ENCODE measurements at places on chromosomes 2 and 18. TPM values are rescaled to one million over a fixed set of nuclear protein-coding genes. Genes with fewer than 3 reads are reported as not detected.

The GALR1 gene
- total RNA-seq = not detected

DNA sequence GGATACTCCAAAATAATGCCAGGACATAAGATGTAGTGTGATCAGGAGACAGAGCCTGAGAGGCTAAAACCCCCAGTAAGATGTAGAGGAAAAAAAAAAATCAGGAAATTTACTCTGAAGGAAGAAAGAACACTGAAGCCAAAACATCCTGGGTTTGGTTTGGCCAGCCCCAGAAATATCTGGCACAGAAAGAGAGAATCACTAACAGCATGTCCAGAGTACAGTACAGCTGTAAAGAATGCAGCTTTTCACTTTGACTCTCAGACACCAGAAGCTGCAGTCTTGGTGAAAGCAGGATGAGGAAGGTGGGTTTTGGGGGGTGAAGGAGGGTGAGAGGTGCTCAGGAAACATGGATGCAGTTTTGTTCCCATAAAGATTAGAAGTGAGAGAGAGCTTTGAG lies 1577.7 kb upstream of the ACVR2A start:
- DNase-seq = no peak

The UGT1A1 gene
- not detected for total RNA-seq

DNA sequence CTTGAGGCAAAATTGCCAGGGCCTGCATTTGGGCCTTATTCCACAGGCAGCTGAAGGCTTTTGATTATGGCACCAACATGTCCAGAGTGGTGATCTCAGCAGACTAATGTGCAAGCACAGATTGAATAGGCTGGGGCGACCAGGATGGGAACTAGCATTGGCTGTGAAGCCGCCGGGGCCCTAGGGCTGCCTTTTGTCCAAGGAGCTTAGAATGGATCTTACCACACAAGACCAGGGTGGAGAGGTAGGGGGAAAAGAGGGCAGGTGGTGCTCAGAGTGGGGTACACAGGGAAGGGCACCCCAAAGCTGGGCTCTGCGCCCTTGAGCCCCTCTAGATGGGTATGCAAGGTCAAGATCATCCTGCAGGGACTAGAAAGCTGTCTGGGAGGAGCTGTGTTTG lies 23.1 kb downstream of the PSD4 start:
- DNase-seq = no peak

DNA sequence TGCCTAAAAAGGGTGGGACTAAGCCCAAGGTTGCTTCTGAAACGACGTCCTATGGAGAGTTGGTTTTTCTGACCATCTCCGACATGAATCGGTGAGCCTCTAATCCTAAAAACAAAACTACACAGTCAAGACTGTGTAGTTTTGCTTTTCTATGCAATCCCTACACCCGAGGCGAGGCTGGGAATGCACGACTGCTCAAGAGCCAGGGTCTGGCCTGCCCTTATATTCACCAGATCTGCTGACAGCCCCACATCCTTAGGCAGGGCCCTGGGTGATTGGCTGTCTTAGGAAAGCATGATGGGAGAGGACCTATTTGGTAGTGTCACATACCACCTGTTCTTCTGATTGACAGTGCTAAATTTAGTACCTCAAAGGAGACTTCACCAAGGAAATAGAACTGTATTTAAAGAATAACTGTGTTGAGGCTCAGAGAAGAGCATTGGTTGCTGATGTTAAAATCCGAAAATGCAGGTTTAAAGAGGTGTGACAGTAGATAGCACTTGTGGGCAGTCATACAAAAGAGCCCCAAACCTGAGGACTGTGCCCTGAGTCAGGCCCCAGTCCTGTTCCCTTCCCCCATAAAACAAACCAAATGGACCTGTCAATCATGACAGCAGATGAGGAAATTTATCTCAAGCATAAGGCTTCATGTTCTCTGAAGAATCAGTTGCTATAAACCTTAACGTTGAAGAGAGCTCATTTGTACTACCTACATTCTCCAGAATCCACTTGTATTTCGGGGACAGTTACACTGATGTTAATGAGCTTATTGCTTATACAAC lies at the start of gene TTN:
TTN (minus strand) TSS at position 197 of the 782 bp plus-strand sequence. CDS start 2,781 bp downstream, outside the sequence.
- no peak for DNase-seq

- no peak for DNase-seq
These were observed 678 bp upstream of the OTX1 start for GRCh38 chr2:63049970-63050333.

- no peak for DNase-seq
These were observed 39.9 kb upstream of the CDC42EP3 start for GRCh38 chr2:37711308-37711731.

DNA sequence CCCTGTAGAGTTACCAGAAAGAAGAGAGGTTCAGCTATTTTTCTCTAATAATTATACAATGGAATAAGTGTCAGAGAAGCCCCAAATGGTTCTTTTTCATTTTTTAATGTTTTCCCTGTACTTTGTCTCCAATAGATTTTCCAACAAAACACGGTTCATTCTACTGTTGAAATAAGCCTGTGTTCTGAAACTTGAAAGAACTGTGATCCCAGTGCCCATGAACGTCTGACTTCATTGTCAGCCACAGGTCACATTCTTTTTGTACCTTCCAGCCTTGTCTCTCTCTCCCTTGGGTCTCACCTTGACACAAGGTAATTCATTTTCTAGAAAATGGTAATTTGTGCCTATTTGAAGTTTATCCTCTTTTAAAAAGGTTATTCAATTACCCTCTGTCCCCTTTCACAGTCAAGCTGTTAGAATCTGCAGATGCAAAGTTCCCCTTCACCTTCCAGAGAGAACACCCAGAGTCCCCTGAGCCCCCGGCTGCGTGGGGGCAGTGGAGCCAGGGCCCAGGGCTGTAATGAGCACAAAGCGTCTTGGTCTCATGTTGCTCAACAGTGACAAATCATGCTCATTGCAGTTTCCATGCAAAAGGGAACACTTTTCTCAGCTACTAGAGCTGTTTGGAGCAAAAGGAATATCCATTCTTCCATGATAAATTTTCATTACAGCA lies 115.2 kb downstream of the SPHKAP start:
- no peak for DNase-seq

All from K562 (cell line).